ENCODE measurements at places on chromosomes 3 and 15. TPM values are rescaled to one million over a fixed set of nuclear protein-coding genes. Genes with fewer than 3 reads are reported as not detected.

Gene LRRC58
- total RNA-seq: 19.8 TPM

Gene FGF12
- 0.41 TPM for total RNA-seq

Gene SLC38A3
- 16.8 TPM for total RNA-seq

Gene GOLGA8T
- total RNA-seq: not detected

Gene BOC
- total RNA-seq: 0.73 TPM

Gene KLF15
- 2.7 TPM for total RNA-seq

- H3K36me3 ChIP-seq: no peaks in the 10 kb centered on the region
- H3K27ac ChIP-seq: no peak overlapping the region
- H3K27me3 ChIP-seq: no peaks in the 10 kb centered on the region
- no peak for DNase-seq
- no peak overlapping the region for H3K4me3 ChIP-seq
- no peaks in the 10 kb centered on the region for H3K4me1 ChIP-seq
Observed at GRCh38 chr15:63544258-63545026, 40.0 kb downstream of the USP3 start.

- peaks cover 6% of the 10 kb centered on the region for H3K4me1 ChIP-seq
- H3K27ac ChIP-seq: no peak overlapping the region
- no peaks in the 10 kb centered on the region for H3K27me3 ChIP-seq
- no peak for DNase-seq
Observed at GRCh38 chr15:49624056-49624455, 3.2 kb downstream of the DTWD1 start.

DNA sequence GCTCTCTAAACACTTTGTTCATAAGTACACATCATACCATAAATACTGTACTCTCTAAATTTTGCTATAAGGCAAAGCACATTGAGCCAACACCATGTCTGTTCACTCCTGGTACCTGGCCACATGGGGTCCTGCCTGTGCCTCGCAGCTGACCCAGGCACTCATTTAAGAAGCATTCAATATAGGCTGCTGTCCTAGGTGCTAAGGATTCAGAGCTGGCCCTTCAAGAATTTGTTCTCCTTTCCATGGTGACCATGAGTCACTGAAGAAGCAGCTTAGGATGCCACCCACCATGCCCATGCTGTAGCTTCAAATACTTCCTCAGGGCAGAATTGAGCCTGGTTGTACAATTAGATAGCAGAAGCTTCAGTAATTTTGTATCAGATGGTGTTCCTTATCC lies 119.2 kb upstream of the ZBED2 start:
- no peaks in the 10 kb centered on the region for H3K4me1 ChIP-seq
- DNase-seq: no peak
- no peaks in the 10 kb centered on the region for H3K27me3 ChIP-seq
- H3K36me3 ChIP-seq: no peaks in the 10 kb centered on the region

- no peak for DNase-seq
- H3K27me3 ChIP-seq: no peaks in the 10 kb centered on the region
- H3K4me3 ChIP-seq: no peak overlapping the region
- H3K36me3 ChIP-seq: no peaks in the 10 kb centered on the region
- no peaks in the 10 kb centered on the region for H3K4me1 ChIP-seq
Observed at GRCh38 chr15:32664796-32665195, 23.3 kb downstream of the SCG5 start.

DNA sequence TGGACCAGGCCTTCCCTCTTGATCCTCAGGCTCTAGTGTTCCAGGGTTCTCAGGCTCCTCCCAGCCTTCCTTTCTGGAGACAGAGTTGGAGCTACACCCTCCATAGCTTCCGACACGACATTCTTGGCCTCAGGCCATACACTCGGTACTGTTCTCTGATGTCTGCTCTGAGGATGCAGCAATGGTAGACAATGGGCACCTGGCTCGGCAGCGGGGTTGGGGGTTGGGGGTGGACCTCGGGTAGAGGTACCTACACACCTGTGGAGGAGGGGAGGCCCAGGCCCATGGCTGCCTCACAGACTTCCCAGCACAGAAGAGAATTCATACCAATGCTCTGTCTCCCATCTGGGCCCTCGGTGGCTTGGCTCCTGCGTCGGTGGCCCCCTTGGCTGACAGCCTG lies 21.4 kb downstream of the CCDC13 start:
- no peak overlapping the region for H3K27ac ChIP-seq
- H3K4me1 ChIP-seq: peaks cover 6% of the 10 kb centered on the region
- H3K36me3 ChIP-seq: no peaks in the 10 kb centered on the region
- no peaks in the 10 kb centered on the region for H3K27me3 ChIP-seq

DNA sequence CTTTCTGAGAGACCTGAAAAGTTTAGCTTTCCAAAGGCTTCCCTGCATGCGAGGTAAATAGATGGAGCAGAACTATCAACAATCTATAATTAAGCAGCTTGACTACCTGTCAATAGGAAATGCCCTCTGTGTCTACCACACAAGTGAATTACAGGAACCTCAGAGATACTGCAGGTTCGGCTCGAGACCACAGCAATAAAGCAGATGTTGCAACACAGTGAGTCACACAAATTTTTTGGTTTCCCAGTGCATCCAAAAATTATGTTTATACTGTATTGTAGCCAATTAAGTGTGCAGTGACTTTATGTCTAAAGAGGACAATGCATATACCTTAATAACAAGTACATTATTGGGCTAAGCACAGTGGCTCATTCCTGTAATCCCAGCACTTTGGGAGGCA lies 252.0 kb downstream of the UBE2E2 start:
- H3K27ac ChIP-seq: no peak overlapping the region
- no peak for DNase-seq
- H3K4me3 ChIP-seq: no peak overlapping the region

- no peak overlapping the region for H3K4me3 ChIP-seq
- peak overlapping the region; percentile 93 for H3K27ac ChIP-seq
- peak; percentile 38 for DNase-seq
- peaks cover 10% of the 10 kb centered on the region for H3K4me1 ChIP-seq
Observed at GRCh38 chr15:66498501-66499386, 1.2 kb upstream of the SNAPC5 start.

DNA sequence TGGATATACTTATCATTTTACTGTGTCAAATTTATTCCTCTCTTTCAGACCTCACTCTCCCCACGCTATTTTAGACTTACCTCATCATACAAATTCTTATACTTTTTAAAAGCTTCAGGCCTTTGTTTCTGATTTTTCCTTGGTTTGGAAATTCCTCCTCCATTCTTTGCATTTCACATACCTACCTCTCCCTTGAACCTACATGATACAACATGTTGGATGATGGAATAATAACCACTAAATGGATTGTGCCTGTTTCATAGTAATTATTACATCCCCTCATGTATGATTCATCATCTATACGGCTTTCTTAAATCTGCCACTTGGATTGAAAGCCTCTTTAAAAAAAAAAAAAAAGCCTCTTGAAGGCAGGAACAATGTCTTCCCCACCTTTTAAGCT lies 24.6 kb downstream of the TRIP4 start:
- no peaks in the 10 kb centered on the region for H3K4me1 ChIP-seq
- no peak for DNase-seq
- no peak overlapping the region for H3K4me3 ChIP-seq
- H3K27me3 ChIP-seq: no peaks in the 10 kb centered on the region
- H3K27ac ChIP-seq: no peak overlapping the region

GRCh38 chr3:41684797-41685735 lies 276.8 kb downstream of the ULK4 start:
- H3K4me1 ChIP-seq: peaks cover 38% of the 10 kb centered on the region
- no peaks in the 10 kb centered on the region for H3K36me3 ChIP-seq
- DNase-seq: no peak
- H3K27ac ChIP-seq: peak overlapping the region; percentile 68
- H3K27me3 ChIP-seq: no peaks in the 10 kb centered on the region

DNA sequence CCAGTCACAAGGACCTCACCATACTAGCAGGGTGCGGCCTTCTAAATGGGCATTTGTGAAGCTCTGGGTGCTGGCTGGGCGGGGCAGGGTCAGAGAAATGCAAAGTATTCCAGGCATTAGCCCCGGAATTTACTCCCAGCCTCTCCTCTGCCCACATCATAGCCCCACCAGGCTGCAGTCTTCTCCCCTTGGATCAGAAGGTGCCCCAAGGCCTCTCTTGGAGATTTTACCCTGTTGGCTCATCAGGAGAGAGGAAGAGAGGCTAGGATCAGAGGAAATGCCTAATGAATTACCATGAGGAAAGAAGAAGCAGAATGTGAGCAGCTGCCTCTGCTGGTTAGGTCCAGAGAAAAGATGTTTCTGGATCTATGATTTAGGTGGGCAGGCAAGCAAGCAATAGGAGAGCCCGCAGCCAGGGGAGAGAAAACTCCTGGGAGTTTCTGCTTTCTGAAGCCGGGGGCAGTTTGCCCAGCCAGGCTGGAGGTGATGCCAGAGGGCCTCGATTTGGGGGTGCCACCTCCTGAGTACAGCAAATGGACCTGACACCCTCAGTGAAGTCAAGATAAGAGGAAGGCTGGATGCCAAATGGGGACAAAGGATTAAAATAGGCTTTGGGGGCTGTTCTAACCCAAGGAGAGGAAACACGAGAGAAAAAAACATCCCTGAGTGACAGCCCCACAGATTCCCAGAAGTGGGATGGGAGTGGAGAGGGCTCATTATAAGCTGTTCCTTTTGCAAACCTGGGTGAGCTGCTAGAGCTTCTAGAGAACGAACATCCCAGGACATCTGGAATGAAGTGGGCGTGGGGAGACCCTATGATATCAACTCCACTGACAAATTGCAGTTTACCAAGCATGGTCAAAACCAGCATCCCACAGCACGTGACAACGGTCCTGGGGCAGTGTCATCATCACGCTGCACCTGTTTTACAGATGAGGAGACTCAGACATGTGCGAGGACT lies 65.4 kb downstream of the BDH1 start:
- no peak overlapping the region for H3K4me3 ChIP-seq
- peak; percentile 93 for DNase-seq
- H3K27ac ChIP-seq: peak overlapping the region; percentile 97
- H3K27me3 ChIP-seq: no peaks in the 10 kb centered on the region

DNA sequence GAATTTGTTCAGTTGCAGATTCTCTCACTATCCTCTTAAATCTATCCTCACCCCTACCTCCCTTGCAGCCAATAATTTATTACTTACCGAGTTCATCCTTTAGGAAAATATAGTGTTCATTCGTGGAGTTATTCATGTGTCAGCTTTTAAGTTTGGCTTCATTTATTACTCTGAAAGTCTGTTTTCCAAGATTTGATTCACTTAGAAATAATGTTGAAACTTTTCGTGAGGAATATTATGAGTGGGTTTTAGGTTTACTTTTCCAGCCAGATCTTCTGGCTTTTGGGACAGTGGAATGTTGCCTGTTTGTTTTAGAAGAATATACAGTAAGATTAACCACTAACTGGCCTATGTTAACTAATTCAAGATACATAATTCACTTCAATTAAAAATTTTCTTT lies 161.0 kb upstream of the CGNL1 start:
- no peaks in the 10 kb centered on the region for H3K27me3 ChIP-seq
- DNase-seq: no peak
- no peaks in the 10 kb centered on the region for H3K36me3 ChIP-seq

DNA sequence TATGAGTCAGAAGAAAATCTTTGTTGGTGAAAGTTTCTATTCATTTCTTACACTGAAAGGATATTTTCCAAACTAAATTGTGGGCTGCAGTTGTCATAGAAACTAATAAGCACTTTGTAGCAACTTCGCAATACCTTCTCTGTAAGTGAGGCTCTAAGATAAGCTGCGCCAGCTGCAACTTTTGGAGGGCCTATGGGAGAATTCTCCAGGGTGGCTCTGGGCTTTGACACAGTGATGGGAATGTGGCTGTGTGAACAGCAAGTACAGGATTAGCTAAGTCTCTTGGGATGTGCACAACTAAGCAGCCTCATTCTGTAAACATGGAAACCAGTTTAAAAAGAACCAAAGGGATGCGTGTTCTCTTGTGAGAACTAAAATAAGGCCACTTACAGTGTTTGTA lies 124.6 kb upstream of the SGO1 start:
- H3K27me3 ChIP-seq: no peaks in the 10 kb centered on the region
- no peaks in the 10 kb centered on the region for H3K36me3 ChIP-seq
- no peak for DNase-seq
- no peak overlapping the region for H3K27ac ChIP-seq
- no peaks in the 10 kb centered on the region for H3K4me1 ChIP-seq

- no peaks in the 10 kb centered on the region for H3K27me3 ChIP-seq
- peaks cover 4% of the 10 kb centered on the region for H3K36me3 ChIP-seq
- H3K4me1 ChIP-seq: peaks cover 29% of the 10 kb centered on the region
- H3K27ac ChIP-seq: peak overlapping the region; percentile 10
- peak; percentile 50 for DNase-seq
Observed at GRCh38 chr3:154132777-154133375, 11.7 kb downstream of the ARHGEF26 start.

GRCh38 chr3:143848704-143849103 lies 436 bp upstream of the SLC9A9 start:
- DNase-seq: no peak
- H3K36me3 ChIP-seq: no peaks in the 10 kb centered on the region
- peaks cover 12% of the 10 kb centered on the region for H3K4me1 ChIP-seq

DNA sequence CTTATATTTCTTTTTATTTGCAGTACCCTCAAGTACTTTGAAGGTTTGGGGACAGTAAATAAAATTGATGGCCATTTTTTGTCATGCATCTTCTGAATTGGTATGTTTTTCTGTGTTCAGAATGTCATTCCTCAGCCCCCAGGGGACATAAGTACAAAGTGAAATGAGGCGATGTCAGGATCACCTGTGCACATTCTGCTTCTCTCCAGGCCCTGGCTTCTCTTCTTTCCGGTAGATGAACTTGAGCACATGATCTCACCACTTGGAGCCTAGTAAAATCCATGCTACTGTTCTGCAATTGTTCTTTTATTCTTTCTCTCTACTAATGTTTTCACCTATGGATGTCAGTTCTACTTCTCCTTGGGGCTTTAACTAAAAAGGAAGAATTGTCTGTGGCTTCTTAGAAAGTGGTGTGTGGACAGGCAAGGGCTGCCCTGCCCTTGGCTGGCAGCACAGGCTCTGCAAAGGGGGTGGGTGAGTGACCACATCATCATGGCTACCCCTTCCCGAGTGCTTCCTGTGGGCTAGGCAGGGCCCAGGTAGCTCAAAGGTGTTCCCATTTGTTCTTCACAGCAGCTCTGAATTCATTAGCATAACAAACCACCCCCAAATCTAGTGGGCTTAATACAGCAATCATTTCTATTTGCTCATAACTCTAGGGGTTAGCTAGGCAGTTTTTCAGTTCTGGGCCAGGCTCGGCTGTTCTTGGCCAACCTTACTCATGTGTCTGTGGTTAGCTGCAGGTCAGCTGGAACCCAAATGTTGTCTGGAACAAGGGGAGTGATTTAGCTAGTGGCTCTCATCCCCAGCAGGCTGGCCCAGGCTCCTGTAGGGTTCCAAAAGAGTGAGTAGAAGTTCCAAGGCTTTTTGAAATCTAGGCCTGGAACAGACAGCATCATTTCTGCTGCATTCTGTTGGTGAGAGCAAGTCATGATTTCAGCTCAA lies 154.0 kb upstream of the CTDSPL start:
- no peak for DNase-seq
- no peaks in the 10 kb centered on the region for H3K36me3 ChIP-seq
- no peak overlapping the region for H3K4me3 ChIP-seq
- peaks cover 5% of the 10 kb centered on the region for H3K4me1 ChIP-seq
- no peak overlapping the region for H3K27ac ChIP-seq

GRCh38 chr3:128462341-128462910 lies 4.3 kb downstream of the DNAJB8 start:
- no peak overlapping the region for H3K4me3 ChIP-seq
- no peaks in the 10 kb centered on the region for H3K4me1 ChIP-seq
- H3K27ac ChIP-seq: no peak overlapping the region
- H3K36me3 ChIP-seq: no peaks in the 10 kb centered on the region
- no peak for DNase-seq
